ENCODE measurements at places on chromosomes 13 and 19.

- no peak overlapping the region for H3K4me3 ChIP-seq
- H3K27me3 ChIP-seq: no peaks in the 10 kb centered on the region
Measured at GRCh38 chr13:99572131-99572530, 70.9 kb downstream of the TM9SF2 start.

- H3K27me3 ChIP-seq: no peaks in the 10 kb centered on the region
- H3K4me1 ChIP-seq: no peaks in the 10 kb centered on the region
- no peaks in the 10 kb centered on the region for H3K36me3 ChIP-seq
- no peak overlapping the region for H3K4me3 ChIP-seq
- no peak overlapping the region for H3K27ac ChIP-seq
Measured at GRCh38 chr13:76934671-76935070, 13.6 kb upstream of the ACOD1 start.

- H3K27ac ChIP-seq: no peak overlapping the region
- H3K4me3 ChIP-seq: no peak overlapping the region
- no peaks in the 10 kb centered on the region for H3K36me3 ChIP-seq
- H3K27me3 ChIP-seq: no peaks in the 10 kb centered on the region
Measured at GRCh38 chr13:58087566-58087965, 456.0 kb downstream of the PCDH17 start.

GRCh38 chr13:27461940-27462584 lies 11.7 kb upstream of the MTIF3 start:
- DNase-seq: no peak
- no peaks in the 10 kb centered on the region for H3K4me1 ChIP-seq
- no peaks in the 10 kb centered on the region for H3K27me3 ChIP-seq
- no peaks in the 10 kb centered on the region for H3K36me3 ChIP-seq
- no peak overlapping the region for H3K4me3 ChIP-seq
- H3K27ac ChIP-seq: no peak overlapping the region

- DNase-seq: no peak
- no peaks in the 10 kb centered on the region for H3K36me3 ChIP-seq
- H3K4me1 ChIP-seq: no peaks in the 10 kb centered on the region
- no peaks in the 10 kb centered on the region for H3K27me3 ChIP-seq
Measured at GRCh38 chr19:31413353-31413752, 64.1 kb upstream of the TSHZ3 start.

- peak overlapping the region; percentile 39 for H3K27ac ChIP-seq
- no peaks in the 10 kb centered on the region for H3K36me3 ChIP-seq
- H3K4me3 ChIP-seq: peak overlapping the region; percentile 84
- no peaks in the 10 kb centered on the region for H3K27me3 ChIP-seq
Measured at GRCh38 chr19:57559008-57559403, 657 bp downstream of the ZNF550 start.

DNA sequence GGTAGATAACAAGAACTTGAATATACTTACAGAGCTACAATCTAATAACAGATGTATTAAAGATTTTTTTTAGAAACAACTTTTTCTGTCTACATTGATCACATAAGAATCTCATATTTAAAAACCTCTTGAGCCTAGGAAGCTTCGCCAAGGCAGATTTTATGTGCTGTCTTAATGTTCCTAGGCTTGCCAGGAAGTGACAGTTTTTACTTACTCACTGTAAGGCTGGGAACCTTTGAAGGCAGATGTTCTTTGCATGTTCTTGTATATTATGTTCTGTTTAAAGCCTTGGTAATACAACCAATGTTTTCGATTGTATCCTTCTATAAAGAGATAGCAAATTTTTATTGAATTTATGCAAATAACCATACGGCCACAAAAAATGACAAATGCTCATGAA lies 492.7 kb downstream of the GPC5 start:
- no peak overlapping the region for H3K27ac ChIP-seq
- no peaks in the 10 kb centered on the region for H3K36me3 ChIP-seq
- H3K27me3 ChIP-seq: no peaks in the 10 kb centered on the region
- no peak overlapping the region for H3K4me3 ChIP-seq

GRCh38 chr13:23847497-23847896 lies 41.7 kb downstream of the MIPEP start:
- no peak for DNase-seq
- H3K4me3 ChIP-seq: no peak overlapping the region
- H3K27ac ChIP-seq: no peak overlapping the region
- no peaks in the 10 kb centered on the region for H3K27me3 ChIP-seq
- no peaks in the 10 kb centered on the region for H3K36me3 ChIP-seq
- peaks cover 4% of the 10 kb centered on the region for H3K4me1 ChIP-seq

GRCh38 chr13:22925881-22926747 lies 254.7 kb upstream of the SGCG start:
- DNase-seq: peak; percentile 20
- H3K36me3 ChIP-seq: no peaks in the 10 kb centered on the region
- no peaks in the 10 kb centered on the region for H3K4me1 ChIP-seq
- H3K4me3 ChIP-seq: no peak overlapping the region

GRCh38 chr19:53530622-53531021 lies 7.3 kb upstream of the ZNF331 start:
- no peaks in the 10 kb centered on the region for H3K27me3 ChIP-seq
- no peak overlapping the region for H3K27ac ChIP-seq
- peaks cover 6% of the 10 kb centered on the region for H3K4me1 ChIP-seq
- no peak overlapping the region for H3K4me3 ChIP-seq
- no peak for DNase-seq

GRCh38 chr19:570251-570686 lies 2.1 kb upstream of the BSG start:
- no peaks in the 10 kb centered on the region for H3K36me3 ChIP-seq
- H3K27ac ChIP-seq: no peak overlapping the region
- no peak for DNase-seq

- no peaks in the 10 kb centered on the region for H3K36me3 ChIP-seq
- H3K4me1 ChIP-seq: no peaks in the 10 kb centered on the region
- H3K4me3 ChIP-seq: no peak overlapping the region
- no peak overlapping the region for H3K27ac ChIP-seq
- no peak for DNase-seq
Measured at GRCh38 chr19:39923862-39924261, 10.6 kb downstream of the FCGBP start.

GRCh38 chr13:21048901-21049698 lies 12.3 kb downstream of the LATS2 start:
- no peak overlapping the region for H3K27ac ChIP-seq
- H3K27me3 ChIP-seq: no peaks in the 10 kb centered on the region
- H3K4me1 ChIP-seq: peaks cover 9% of the 10 kb centered on the region
- no peak overlapping the region for H3K4me3 ChIP-seq
- DNase-seq: no peak

DNA sequence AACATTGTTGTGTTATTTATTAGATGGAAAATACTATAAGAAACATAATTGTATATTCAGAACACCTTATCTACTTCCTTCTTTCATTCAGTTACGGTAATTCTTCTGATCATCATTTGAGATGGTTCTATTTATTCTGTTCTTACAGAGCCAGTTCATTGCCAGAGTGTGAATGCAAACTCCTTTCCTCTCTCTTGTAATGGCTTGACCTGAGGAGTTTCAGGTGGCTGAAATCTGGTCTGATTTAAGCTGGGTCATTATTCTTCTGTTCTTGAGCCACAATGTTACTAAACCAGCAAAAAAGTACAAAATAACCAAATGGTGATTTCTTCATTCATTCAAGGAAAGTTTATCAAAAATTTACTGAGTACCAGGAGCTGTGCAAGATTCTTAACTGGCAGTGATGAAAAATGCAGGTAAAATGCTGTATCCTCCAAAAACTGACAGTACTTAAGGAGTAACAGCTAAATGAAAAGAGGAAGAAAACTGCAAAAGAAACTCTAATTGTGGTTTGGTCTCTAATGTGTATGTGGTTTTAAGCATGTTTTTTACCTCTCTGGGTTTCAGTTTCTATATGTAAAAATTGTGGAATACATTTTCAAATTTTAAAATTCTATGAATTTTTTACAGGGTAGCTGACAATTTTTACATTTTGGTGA lies 182.4 kb upstream of the UFM1 start:
- no peak for DNase-seq
- no peaks in the 10 kb centered on the region for H3K4me1 ChIP-seq
- H3K4me3 ChIP-seq: no peak overlapping the region

- H3K4me3 ChIP-seq: no peak overlapping the region
- no peak for DNase-seq
- H3K4me1 ChIP-seq: no peaks in the 10 kb centered on the region
- no peaks in the 10 kb centered on the region for H3K27me3 ChIP-seq
- no peak overlapping the region for H3K27ac ChIP-seq
Measured at GRCh38 chr13:68076046-68076445, 845.9 kb upstream of the PCDH9 start.

DNA sequence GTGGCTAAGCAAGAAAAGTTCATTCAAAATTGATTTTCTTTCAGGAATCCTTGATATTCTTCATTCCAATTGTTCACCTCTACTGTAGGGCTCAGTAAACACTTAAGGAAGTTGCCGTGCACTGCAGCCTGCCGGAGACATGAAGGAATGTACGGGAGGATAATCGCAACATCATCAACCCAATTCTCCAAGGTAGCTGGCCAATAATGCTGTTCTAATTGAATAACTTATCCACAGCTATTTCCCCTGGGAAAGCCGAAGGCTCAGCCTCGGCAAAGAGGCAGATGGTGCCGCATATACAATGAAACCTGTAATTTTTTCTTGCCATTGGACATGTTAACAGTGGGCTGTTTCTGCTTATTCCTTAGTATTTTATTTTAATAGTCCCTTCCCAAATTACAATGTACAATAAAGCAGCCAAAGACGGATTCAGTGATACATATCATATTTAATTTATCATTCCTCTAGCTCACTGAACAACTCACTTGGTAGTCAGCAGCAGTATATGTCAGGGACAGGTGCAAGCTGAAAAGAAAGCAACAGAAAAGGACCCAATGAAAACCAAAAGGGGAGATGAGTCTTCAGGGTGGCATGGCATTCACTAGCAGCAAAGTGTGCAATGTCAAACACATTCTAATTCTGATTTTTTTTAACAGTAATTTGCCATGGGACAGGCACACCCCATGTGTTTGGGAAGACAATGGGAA lies 420.5 kb upstream of the KLF12 start:
- no peak for DNase-seq
- H3K27me3 ChIP-seq: no peaks in the 10 kb centered on the region
- no peak overlapping the region for H3K27ac ChIP-seq
- H3K4me1 ChIP-seq: no peaks in the 10 kb centered on the region
- H3K4me3 ChIP-seq: no peak overlapping the region
- H3K36me3 ChIP-seq: no peaks in the 10 kb centered on the region

- H3K36me3 ChIP-seq: peaks cover 4% of the 10 kb centered on the region
- H3K27me3 ChIP-seq: no peaks in the 10 kb centered on the region
- H3K27ac ChIP-seq: no peak overlapping the region
- no peak for DNase-seq
Measured at GRCh38 chr19:46737761-46738171, 8.1 kb upstream of the FKRP start.

DNA sequence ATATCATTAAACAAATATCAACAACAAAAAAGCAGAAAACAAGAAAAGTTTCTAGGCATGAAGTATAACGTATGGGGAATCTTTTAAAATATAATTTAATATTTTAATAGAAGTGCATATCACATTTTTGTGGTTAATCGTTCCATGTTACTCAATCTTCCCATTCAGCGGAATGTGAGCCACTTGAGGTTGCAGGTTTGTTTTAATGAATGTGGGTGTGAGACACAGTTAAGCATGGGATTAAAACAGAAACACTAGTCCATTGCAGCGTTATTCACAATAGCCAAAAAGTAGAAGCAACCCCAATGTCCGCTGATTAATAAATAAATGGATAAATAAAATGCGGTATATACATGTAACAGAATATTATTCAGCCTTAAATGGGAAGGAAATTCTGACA lies 146.0 kb downstream of the NDFIP2 start:
- no peaks in the 10 kb centered on the region for H3K36me3 ChIP-seq
- peaks cover 8% of the 10 kb centered on the region for H3K4me1 ChIP-seq
- DNase-seq: no peak

Data from body of pancreas (tissue), 4 donors.